ENCODE measurements at places on chromosomes 7 and 10. TPM values are rescaled to one million over a fixed set of nuclear protein-coding genes. Genes with fewer than 3 reads are reported as not detected.

The SLC16A12 gene
- 3.6 TPM for total RNA-seq

The TDRD1 gene
- total RNA-seq = 1.4 TPM

The TAS2R4 gene
- 0.96 TPM for total RNA-seq

The FGL2 gene
- not detected for total RNA-seq

The TFR2 gene
- 1.3 TPM for total RNA-seq

The IL2RA gene
- not detected for total RNA-seq

The CADPS2 gene
- 4.0 TPM for total RNA-seq

The PITX3 gene
- not detected for total RNA-seq

The PSMA2 gene
- 58.4 TPM for total RNA-seq

The NKX2-3 gene
- total RNA-seq = not detected

The IDI1 gene
- 109 TPM for total RNA-seq

The SNCG gene
- total RNA-seq = 2.2 TPM

The LRGUK gene
- total RNA-seq = not detected

The GIMAP7 gene
- not detected for total RNA-seq

The ABCB4 gene
- not detected for total RNA-seq

The SEMA3E gene
- under 0.01 TPM for total RNA-seq

The EBF3 gene
- total RNA-seq = not detected

The CRTAC1 gene
- not detected for total RNA-seq

The UPK3BL2 gene
- total RNA-seq = 17.1 TPM

The SLK gene
- 98.7 TPM for total RNA-seq

The FAM107B gene
- 18.5 TPM for total RNA-seq

The STEAP4 gene
- total RNA-seq = 2.1 TPM

The FIGNL1 gene
- 7.0 TPM for total RNA-seq

The ODAD2 gene
- total RNA-seq = not detected

The LARP4B gene
- 24.5 TPM for total RNA-seq

The MYL10 gene
- not detected for total RNA-seq

The C10orf53 gene
- not detected for total RNA-seq

The PNLIP gene
- not detected for total RNA-seq

Data from tracheal epithelial cell (primary cell).